H1 (cell line): ENCODE measurements at places on chromosomes 5 and 9. TPM values are rescaled to one million over a fixed set of nuclear protein-coding genes. Genes with fewer than 3 reads are reported as not detected.

Gene TMEM252
- polyA plus RNA-seq: not detected in 2 replicates

GRCh38 chr9:90801241-90801972 lies at the start of gene SYK:
Gene SYK, plus strand, starts transcription at chr9:90801819. Its CDS starts 42,080 bp downstream, at chr9:90843899.
- H3K4me1 ChIP-seq: no peaks in the 10 kb centered on the region
- H3K36me3 ChIP-seq: no peaks in the 10 kb centered on the region
- H3K27me3 ChIP-seq: peaks cover 14% of the 10 kb centered on the region

DNA sequence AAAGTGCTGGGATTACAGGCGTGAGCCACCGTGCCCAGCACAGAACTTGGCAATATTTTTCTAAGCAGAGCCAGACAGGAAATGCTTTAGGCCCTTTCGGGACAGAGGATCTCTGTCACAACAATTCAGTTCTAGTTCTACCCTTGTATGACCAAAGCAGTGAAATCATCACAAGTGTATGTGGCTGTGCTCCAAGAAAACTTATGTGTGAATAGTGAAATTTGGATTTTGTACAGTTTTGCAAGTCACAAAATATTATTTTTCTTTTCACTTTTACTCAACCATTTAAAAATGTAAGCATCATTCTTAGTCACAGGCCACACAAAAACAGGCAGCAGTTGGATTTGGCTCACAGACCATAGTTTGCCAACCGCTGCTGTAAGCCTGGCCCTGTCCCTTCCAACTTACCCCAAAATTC lies 20.4 kb upstream of the PRUNE2 start:
- no peaks in the 10 kb centered on the region; the same call in 1 of the 2 replicates for H3K36me3 ChIP-seq
- no peak for DNase-seq
- H3K27me3 ChIP-seq: no peaks in the 10 kb centered on the region
- no peaks in the 10 kb centered on the region for H3K4me1 ChIP-seq

Gene PDZD2
- polyA plus RNA-seq: 1.2 and 1.7 TPM in 2 replicates

GRCh38 chr5:99674101-99674500 lies 745.3 kb upstream of the CHD1 start:
- H3K27ac ChIP-seq: no peak overlapping the region
- DNase-seq: no peak
- H3K4me1 ChIP-seq: no peaks in the 10 kb centered on the region
- no peaks in the 10 kb centered on the region for H3K27me3 ChIP-seq
- H3K36me3 ChIP-seq: no peaks in the 10 kb centered on the region
